ENCODE measurements at places on chromosomes 13 and 19.

- no peak for DNase-seq
These were observed 5.7 kb downstream of the ERF start for GRCh38 chr19:42249149-42249750.

- DNase-seq: no peak
These were observed 297.5 kb downstream of the ENOX1 start for GRCh38 chr13:43489233-43489632.

- DNase-seq: no peak
These were observed 233.7 kb upstream of the IPO5 start for GRCh38 chr13:97719736-97720135.

- no peak for DNase-seq
These were observed 14.3 kb upstream of the PLPP2 start for GRCh38 chr19:305240-306150.

DNA sequence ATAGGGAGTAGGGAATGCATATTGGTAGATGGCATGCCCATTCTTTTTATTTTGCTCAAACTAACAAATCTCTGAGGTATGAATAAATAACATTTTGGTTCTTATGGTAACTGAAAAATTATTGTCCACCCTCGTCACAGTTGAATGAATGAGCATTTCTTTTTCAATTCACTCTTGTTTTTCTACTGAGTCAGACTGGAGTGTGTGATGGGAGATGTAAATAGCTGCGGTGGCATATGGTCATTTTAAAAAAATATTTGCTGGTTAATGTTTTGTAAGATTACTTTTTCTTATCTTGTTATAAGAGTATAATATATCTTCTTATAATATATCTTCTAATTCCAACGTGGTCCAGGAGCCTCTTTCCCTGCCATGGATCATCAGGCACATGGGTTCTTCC lies 586.5 kb downstream of the SLITRK5 start:
- DNase-seq: no peak

GRCh38 chr13:74194846-74195245 lies 60.6 kb upstream of the KLF12 start:
- no peak for DNase-seq

DNA sequence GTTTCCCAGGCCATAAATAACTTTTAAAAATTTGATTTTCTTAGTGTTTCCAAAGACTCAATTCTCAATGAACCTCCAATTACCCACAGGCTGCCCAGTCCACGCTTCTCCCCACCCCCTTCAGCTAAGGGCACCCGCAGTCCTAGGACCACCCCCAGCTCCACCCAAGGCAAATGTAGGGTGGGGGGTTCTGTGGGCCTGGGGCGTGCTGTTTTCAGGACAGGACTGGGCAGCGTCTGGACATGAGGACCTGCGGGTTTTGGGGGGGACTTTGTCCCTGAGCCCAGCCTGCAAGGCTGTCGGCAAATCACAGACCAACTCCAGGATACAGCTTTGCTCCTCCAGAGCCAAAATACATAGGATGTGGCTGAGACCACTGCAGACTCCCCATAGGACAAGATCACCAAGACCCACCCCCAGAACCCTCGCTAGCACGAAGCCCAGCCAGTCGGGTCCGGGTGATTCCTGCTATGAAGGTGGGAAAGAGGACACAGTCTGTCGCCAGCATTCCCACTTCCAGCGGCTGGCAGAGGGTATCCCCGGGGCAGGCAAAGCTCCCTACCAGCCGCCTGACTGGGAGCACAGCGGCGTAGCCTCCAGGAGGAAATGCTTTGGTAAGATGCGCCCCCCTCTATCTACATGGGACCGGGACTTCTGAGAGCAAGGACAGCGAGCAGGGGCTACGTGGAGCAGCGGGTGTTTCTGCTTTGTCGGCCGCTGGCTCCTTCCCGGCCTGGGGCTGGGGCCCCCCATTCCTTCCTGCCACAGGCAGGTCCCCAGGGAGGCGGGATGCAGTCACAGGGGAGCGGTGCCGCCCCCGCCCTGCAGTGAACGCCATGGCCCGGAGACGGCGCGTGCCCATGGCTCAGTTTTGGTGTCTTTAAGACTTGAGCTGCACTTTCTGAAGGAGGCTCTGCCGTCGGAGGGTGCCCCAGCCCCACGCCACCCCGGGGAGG lies 1.6 kb upstream of the TIMM13 start:
- DNase-seq: no peak

DNA sequence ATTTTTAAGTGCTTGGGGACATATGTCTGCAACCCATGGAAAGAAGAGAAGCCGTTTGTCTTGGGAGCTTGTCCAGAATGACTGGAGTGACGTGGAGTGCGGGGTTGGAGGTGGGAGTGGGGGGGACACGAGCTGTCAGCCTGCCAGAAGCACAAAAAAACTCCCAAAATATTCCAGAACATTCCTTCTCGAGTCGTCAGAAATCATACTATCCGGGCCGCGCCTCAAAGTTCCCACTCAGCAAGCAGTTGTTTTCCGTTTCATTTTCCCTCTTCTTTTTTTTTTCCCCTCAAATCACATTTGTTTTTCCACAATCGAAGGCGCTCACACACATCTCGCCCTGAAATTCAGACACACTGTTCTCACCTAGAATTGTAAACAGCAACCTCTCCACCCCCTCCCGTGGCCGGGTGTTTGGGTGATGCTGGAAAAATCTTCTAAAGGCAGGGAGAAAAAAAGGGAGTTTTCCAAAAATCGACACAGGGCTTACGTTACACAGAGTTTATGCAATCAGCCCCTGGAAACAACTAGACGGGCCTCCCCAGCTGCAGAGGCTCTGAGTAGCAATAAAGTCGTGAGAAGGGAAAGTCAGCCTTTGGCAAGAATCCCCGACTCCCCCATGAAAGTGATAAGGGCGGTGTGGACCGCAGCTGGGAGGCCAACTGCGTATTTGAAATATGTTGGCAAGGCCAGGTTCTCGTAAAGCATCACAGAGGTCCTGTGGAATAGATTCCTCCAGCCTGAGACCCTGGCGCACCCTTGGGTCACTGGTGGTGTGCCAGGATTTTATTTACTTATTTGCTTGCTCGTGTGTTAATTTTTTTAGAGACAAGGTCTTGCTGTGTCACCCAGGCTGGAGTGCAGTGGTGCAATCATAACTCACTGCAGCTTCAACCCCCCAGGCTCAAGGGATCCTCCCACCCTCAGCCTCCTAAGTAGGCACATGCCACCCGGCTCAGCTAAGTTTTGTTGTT lies 31.2 kb upstream of the KLF2 start:
- peak; percentile 99 for DNase-seq

DNA sequence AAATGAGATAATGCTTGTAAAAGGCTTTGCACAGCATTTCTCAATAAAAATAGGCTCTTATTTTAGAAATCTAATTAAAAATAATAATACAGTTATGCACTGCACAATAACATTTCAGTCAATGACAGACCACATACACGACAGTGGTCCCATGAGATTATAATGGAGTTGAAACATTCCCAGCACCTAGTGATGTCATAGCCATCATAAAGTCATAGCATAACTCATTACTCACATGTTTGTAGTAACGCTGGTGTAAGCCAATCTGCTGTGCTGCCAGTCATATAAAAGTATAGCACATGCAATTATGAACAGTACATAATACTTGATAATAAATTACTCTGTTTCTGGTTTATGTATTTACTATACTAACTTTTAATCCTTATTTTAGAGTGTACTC lies 12.7 kb upstream of the SERPINE3 start:
- DNase-seq: no peak

DNA sequence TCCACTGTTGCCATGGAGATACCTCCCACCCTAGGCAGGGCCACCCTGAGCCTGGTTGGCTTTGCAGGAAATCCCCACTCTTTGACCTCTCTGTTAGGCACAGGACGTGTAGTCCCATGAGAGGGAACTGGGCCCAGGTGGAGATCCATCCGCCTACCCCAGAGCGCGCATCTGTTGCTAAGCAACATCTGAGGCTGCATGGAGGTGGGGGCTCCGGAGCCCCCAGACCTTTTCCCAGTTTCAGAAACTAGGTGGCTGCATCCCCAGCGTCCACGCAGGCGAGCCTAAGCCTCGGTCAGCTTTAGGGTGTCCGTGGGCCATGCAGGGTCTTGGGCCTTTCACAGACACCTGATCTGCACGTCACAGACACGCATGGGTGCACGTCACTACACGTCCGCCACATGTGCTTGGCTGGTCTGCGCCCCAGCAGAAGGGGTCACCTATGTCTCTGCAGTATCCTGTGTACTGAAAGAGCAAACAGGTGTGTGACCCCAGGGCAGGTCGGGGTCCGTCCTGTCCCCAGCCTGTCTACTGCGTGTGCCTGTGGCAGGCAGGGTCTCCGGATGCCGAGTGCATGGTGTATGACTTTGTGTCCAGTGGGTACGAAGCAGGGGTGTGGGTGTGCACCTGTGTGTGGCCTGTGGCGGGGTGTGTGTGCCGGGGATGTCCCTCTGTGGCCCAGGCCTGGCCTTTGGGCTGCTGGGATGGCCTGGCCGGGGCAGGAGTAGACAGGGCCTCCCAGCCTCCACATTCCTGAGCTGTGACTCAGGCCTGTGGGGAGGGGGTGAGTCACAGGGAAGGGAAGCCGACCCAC lies 4.1 kb upstream of the CIRBP start:
- peak; percentile 94 for DNase-seq

- no peak for DNase-seq
These were observed 534 bp downstream of the STK24 start for GRCh38 chr13:98576200-98576945.

GRCh38 chr13:49437705-49438104 lies 6.2 kb downstream of the CAB39L start:
- DNase-seq: no peak

DNA sequence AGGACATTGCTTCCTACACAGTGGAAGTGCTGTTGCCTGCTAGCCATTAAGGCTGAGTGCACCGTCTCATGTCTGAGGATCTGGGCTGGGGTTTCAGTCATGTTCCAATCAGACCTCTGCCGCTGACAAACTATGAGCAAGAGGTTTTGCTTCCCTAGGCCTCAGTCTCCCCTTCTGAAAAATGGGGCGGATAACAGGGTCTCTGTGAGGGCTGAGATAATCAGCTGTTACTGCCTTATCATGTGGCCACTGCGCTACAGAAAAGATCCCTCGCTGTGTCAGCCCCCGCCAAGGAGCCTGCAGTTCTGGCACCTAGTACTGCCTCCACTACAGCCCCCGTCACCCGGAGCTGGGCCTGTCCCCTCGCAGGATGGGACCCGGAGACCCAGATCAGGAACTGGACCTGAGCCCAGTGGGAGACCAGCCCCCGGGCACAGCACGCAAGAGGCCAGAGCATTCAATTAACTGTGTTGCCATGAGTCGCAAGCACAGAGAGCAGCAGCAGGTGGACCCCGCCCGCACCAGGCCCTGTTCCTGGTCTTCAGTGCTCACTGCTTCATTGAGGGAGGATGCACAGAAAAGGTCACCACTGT lies 3.0 kb upstream of the PNKP start:
- no peak for DNase-seq

GRCh38 chr13:98233127-98233526 lies 56.1 kb upstream of the RNF113B start:
- DNase-seq: no peak

DNA sequence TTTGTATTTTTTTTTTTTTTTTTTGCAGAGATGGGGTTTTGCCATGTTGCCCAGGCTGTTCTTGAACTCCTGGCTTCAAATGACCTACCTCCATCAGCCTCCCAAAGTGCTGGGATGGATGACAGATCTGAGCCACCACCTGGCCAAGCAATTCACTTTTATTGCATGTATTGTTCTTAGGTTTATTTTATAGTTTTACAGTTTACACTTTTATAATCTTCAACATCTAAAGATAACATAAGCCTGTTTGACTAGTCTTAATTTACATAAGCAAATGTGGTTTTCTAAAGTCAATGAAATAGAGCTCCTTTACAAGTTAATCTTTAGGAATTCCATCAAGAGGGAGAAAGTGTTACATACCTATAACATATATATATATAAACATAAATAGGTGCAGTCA lies 9.5 kb upstream of the MPV17L2 start:
- DNase-seq: no peak

DNA sequence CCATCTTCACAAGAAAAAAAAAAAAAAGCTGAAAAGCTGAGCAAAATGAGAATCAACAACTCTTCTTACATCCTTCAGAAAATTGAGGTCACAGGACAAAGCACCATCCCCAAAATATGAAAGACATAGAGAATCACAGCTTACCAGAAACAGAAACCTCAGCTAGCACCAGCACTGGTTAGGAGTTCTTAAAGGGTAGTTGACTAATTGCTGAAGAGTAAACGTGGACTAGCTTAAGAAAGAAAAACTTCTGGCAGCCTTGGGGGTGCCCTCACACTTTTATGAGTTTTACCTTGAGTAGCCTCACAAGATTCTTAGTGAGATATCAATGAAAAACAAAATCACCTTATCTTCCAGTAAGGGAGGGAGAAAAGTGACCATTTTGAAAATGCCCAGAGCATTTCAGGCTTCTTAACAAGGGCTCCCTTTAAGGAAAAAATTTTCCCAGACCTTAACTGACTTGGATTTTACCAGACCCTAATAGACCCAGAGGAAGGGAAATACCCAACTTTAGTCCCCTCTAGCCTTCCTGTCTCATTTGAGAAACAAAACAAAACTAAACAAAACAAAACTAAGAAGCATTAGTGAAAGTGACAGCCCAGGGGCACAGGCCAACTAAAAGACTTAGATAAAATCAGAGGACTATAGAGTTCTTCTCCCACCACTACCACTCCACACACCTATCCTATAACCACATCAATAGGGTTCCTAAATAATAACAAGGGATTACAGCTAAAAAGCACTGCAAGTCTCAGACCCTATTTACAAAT lies 888.6 kb downstream of the DIAPH3 start:
- DNase-seq: no peak

DNA sequence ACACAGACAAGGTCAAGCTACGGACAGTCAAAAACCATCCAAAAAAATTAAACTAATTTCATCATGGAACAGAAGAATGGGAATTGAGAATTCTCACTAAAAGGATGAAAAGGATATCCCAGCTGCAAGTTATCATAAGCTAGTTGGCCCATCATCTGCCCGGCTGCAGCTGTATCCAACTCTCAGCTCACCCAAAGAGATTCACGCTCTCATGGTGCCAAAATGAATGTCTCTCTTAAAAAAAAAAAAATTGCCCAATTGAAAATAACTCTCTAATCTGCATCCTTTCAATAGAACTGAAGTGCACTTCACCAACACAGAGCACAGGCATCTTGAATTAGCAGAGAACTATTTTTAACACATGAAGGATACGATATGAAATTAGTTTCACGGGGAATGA lies 20.0 kb downstream of the ENOX1 start:
- no peak for DNase-seq

- DNase-seq: no peak
These were observed 126.5 kb upstream of the NBEA start for GRCh38 chr13:34815526-34815925.

- no peak for DNase-seq
These were observed 2.8 kb downstream of the FUT1 start for GRCh38 chr19:48749571-48750198.

DNA sequence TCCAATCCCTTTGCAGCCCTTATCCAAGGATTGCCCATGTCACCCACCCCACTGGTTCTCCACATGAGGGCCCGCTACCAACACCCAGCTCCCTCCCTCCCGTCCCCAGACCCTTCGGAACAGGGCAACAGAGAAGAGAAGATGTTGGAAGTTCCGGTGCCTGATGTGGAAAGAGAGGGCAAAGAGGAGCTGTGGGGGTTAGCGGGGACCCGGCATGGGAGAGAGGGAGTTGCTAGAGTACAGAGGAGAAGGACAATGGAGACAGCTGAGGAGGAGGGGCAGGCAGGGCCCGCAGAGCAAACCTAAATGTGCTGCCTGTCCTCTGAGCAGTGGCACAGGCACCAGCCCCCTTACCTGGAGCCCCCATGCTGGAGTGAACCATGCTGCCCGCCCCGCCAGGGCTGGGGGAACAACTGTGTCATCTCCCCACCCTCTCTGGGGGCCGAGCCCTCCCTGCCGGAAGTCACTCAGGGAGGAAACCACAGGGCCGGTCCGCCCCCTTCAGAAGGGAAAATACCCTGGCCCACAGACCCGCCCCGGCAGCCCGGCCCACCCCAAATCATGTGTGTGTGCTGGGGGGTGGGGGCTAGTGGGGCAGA lies at the start of gene POU2F2:
TSS of gene POU2F2 (minus strand) at position 417 of the 599 bp plus-strand sequence. CDS start at position 382, 35 bp downstream.
- DNase-seq: no peak

Measured in NCI-H226 (cell line).